ENCODE measurements at places on chromosomes 7 and 10.

- no peak for DNase-seq
These were observed 166.5 kb downstream of the COL28A1 start for GRCh38 chr7:7369134-7369533.

DNA sequence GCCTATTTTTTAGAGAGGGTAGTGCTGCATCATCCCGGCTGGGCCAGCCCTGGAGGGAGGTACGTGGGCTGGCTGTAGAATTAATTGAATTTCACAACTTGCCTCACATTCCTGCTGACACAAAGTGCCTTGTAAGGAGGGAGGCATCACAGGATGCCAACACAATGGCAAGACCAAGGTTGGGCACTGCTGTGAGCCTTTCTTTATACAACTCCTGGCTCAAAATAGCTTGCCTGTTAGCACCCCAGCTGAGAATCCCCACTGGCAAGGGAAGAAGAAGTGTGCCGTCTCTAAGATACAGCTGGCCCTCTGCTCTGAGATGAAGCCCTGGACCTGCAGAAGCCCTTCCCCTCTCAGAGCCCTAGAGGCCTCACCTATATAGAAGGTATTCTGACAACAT, 873.9 kb downstream of the GRID1 start:
- no peak for DNase-seq

DNA sequence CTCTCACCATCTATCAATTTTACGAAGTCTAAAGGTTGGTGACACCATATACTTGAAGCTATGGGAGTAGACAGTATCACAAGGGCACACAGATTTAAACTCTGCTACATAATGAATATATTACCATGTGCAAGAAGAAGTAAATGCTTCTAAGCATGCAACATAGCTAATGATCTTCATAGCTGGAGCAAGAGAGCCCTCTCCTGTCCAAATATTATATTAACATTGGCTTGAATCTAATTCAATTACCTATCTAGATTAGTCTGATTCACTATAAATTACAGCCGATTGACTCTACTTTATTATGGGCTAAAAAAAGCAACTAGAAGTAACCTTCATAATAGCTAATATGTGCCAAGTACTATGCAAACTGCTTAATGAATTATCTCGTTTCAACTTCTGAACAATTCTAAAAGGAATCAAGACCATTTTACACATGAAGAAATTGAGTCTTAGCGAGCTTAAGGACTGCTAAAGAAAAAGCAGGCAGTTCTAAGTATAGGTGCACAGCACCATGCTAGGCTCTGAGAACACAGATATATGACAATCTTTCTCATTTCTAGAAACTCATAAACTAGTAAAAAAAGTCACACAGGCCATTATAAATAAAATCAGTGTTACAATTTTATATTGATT, 21.9 kb downstream of the FRA10AC1 start:
- DNase-seq = no peak

- DNase-seq = no peak
These were observed 471.5 kb upstream of the CNTNAP2 start for GRCh38 chr7:145645135-145645515.

- DNase-seq = no peak
These were observed 3.3 kb upstream of the PRXL2A start for GRCh38 chr10:80405035-80405434.

- no peak for DNase-seq
These were observed 139.6 kb downstream of the CDH23 start for GRCh38 chr10:71536332-71536731.

GRCh38 chr7:135300913-135301765, 67.5 kb downstream of the STRA8 start:
- DNase-seq = no peak

DNA sequence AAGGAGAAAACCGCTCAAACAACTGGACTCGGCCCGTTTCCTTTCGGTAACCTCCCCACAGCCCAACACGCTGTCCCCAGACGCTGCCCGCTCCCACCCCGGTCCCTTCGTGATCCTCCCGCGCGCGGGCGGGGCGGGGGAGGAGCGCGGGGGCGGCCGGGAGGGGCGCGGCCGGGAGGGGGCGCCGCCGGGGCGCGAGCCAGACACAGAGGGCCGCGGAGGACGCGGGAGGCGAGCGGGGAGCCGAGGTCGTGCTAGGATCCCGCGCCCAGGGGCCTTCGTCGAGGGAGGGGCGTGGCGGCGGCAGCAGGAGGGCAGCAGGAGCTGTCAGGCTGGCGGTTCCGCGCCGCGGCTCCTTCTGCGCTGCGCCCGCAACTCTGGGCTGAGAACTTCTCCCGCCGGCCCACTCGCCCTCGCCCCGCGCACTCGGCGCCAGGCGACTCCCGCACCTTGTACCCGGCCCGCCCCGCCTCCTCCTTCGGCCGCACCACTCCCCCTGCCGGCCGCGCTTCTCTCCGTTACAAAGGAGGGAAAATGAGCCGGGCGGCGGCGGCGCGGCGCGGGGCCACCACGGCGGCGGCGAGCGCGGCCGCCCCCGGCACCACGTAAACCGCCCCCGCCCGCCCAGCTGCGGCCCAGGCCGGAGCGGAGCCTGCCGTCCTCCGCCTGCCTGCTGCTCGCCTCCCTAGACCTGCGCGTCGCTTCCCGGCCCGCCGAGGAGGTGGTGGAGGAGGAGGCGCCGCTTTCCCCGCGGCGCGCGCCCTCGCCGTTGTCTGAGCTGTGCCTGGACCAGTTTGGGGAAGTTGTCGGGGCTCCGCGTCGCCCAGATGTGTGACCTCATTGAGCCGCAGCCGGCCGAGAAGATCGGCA, at the start of gene CDK14:
Gene CDK14, plus strand, starts transcription at position 521 of the 870 bp plus-strand sequence. Its CDS starts 307 bp downstream, at position 828.
- peak; percentile 89 for DNase-seq

DNA sequence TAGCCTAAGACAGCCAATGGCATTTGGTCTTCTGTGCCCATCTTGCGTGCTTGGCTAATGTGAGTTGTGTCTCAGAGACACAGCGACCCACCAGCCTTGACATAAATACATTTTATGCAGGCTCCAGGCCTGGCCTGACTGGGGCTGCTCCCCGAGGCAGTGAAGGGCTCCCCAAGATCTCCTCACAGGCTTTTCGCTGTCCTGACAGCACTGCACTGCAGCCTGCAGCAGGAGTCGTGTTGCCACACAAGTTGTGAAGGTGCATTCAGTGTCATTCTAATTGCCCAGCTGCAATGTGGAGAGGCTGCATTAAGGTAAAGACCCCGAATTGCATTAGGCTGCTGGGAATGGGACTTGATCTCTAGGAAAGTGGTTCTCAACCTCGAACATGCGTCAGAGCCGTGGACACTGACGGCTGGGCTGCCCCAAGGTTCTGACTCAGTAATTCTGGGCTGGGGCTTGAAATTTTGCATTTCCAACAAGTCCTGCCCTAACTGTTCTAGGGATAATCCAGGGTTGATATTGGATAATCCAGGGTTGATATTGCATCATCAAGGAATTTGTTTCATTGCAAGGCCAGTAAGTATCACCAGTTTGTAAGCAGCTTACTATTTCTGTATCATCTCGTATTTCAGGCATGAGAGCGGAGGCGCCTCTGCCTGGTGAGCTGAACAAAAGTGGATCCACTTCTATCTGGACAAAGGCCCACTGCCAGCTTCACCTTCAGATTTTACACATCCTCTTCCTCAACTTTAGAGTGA, 108.7 kb upstream of the INSIG1 start:
- no peak for DNase-seq

DNA sequence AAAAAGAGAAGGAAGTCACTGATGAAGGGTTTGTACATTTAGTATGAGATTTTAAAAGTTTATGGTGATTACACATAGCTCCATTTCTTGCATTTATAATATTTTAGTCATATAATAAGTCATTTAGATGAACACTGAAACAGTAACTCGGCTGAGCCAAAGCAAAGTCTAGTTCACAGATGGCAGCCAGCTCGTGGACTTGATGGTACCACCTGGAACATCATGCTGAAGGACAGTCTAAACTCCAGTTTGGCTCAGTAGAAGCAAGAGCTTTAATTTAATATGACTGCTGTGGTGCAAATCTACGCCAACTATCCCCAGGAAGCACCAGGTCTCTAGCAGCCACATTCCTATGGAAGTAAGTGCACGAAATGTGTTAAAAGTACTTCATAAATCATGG, 16.4 kb downstream of the SRI start:
- no peak for DNase-seq
